Breast epithelium (tissue), 4 donors: ENCODE measurements at places on chromosomes 5 and 9. TPM values are rescaled to one million over a fixed set of nuclear protein-coding genes. Genes with fewer than 3 reads are reported as not detected.

DNA sequence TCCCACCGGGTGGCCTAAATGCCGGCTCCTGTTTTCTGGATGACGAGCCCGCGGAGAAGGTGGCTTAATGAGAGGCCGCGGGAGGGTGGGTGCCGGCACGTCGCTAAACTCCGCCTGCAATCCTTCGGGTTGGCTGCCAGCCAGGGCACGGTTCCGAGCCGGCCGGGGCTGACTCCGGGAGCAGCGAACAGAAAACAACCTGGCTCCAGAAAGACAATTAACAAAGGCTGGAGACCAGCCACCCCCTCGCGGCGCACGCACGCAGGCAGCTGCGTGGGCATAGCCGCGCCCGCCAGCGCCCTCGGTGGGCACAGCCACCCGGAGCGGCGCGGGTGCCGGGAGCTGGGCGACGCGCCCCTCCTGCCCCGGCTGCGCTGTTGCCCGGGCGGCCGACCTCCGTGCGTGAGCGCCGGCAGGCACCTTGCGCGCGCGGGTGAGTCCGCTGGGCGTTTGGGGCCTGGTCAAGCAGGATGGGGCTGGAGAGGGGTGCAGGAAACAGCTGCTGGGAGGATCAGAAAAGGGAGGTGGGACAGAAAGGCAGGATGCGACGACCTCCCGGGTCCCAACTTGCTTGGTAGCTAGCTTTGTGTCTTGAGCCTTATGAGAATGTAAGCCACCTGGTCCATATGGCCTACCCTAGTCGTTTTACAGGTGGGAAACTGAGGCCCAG, at the start of gene ARHGEF37:
ARHGEF37 (plus strand) TSS at position 307 of the 670 bp plus-strand sequence. CDS start 16,272 bp downstream, outside the sequence.
- DNase-seq: peak; percentile 88
- peak within 1 kb of the TSS; percentile 92 for H3K27ac ChIP-seq
- H3K36me3 ChIP-seq: no peaks in the 10 kb centered on the region
- peak within 1 kb of the TSS; percentile 72 for H3K4me3 ChIP-seq

DNA sequence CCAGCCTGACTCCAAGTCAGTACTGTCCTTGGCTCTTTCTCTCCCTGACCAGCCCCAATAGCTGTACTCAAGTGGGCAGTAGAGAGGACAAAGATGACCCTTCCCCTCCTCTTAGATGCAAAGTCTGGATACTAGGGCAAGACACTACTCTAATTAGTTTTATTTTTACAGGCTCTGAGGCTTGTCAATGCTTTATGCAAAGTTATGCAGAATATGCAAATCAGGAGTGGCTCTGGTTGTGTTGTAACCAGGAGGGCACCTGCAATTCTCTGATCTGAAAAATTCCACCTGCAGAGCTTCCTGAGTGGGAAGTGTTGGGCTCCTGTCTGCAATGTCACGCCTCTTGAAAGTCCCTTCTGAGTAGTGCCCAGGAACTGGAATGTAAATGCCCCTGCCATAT, 201.5 kb downstream of the RGS3 start:
- no peaks in the 10 kb centered on the region for H3K36me3 ChIP-seq

DNA sequence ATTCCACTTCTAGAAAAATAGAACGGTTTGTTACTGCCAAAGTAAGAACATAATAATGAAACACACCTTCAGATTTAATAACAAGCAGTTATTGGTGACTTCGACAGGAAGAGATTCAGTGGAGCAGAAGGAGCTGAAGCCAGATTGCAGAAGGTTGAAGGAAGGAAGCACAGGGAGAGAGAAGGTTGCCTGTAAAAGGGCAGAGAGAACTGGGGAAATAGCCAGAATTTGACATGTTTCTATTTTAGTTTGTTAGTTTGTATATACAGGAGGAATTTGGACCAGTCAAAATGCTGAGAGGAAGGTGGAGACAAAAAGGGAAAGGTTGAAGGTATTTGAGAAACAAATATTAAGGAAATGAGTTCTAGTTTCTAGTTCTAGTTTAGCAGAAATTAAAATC, 269.2 kb upstream of the ELAVL2 start:
- no peaks in the 10 kb centered on the region for H3K27me3 ChIP-seq
- no peak overlapping the region for H3K4me3 ChIP-seq
- no peak for DNase-seq
- no peaks in the 10 kb centered on the region for H3K4me1 ChIP-seq

DNA sequence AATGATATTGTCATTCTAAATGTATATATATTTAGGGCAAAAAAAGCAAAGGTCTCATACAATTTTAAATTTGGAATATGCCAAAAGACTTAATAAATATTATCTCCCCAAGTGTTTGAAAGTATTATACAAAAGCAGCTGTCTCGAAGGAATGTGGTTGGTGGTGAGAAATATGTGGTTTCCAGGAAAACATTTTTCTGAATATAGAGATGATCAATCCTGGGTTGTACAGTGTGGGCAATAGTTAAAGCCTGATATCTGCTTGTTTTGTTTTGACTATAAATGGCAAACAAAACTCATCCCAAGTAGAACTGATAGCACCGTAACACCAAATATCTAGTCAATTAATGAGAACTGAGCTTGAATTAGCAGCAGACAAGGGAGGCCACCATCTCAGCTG, 391.8 kb upstream of the CD180 start:
- DNase-seq: no peak
- H3K4me3 ChIP-seq: no peak overlapping the region
- no peaks in the 10 kb centered on the region for H3K36me3 ChIP-seq
- no peaks in the 10 kb centered on the region for H3K27me3 ChIP-seq
- no peaks in the 10 kb centered on the region for H3K4me1 ChIP-seq
- H3K27ac ChIP-seq: no peak overlapping the region

DNA sequence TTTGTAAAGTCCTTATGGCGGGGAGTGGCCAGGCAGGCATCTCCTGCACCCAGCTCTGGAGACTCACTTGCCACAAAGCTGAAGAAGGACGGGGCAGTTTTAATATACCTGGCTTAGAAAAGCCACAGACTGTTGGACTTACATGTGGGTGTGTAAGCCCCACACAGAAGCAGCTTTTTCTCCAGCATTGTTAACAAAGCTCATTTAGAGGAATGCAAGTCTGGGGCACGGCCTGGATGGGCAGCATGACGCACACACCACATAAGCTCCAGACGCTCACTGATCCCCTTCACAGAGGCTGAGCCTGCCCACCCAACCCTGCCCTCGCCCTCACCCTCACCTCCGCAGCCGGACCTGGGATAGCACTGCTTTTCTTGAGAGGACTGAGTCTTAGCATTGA, 58.0 kb upstream of the PDE8B start:
- H3K27me3 ChIP-seq: no peaks in the 10 kb centered on the region
- H3K36me3 ChIP-seq: no peaks in the 10 kb centered on the region
- no peaks in the 10 kb centered on the region for H3K4me1 ChIP-seq
- H3K4me3 ChIP-seq: no peak overlapping the region
- DNase-seq: no peak
- no peak overlapping the region for H3K27ac ChIP-seq

- no peak for DNase-seq
- H3K36me3 ChIP-seq: no peaks in the 10 kb centered on the region
- no peaks in the 10 kb centered on the region for H3K27me3 ChIP-seq
- H3K4me3 ChIP-seq: no peak overlapping the region
Observed at GRCh38 chr5:174834081-174834480, 109.7 kb downstream of the MSX2 start.

GRCh38 chr5:64637837-64638443, 52.4 kb upstream of the SHISAL2B start:
- H3K27me3 ChIP-seq: peaks cover 3% of the 10 kb centered on the region
- H3K36me3 ChIP-seq: no peaks in the 10 kb centered on the region
- DNase-seq: no peak
- H3K27ac ChIP-seq: no peak overlapping the region

S1PR3 gene
- total RNA-seq: 27.7 TPM

PCDHGA8 gene
- total RNA-seq: 2.6 TPM

GRCh38 chr5:42520957-42521356, 97.7 kb downstream of the GHR start:
- H3K36me3 ChIP-seq: no peaks in the 10 kb centered on the region
- H3K27me3 ChIP-seq: no peaks in the 10 kb centered on the region
- no peak overlapping the region for H3K4me3 ChIP-seq
- no peaks in the 10 kb centered on the region for H3K4me1 ChIP-seq
- no peak for DNase-seq

GBGT1 gene
- total RNA-seq: 14.8 TPM

DNA sequence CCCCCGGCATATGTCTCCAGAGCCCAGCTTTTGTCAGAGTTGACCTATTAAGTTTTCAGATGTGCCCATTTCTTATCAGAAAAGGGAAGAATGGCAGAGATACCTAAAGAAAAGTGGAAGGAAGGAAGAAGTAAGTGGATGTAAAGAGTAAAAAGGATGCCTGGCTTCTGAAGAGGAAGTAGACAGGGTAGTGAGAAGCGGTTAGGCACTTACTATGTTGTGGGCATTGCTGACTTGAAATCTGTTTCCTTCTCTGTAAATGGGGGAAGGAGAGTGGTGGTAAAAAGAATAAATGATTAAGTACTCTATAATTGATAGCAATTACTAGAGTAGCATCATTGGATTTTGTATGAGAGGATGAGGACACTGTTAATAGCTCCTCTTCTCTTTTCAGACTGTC, 9.9 kb downstream of the ANP32B start:
- H3K27ac ChIP-seq: no peak overlapping the region
- DNase-seq: no peak
- H3K27me3 ChIP-seq: no peaks in the 10 kb centered on the region
- H3K4me3 ChIP-seq: no peak overlapping the region
- no peaks in the 10 kb centered on the region for H3K36me3 ChIP-seq

TSSK1B gene
- total RNA-seq: 0.73 TPM

DNA sequence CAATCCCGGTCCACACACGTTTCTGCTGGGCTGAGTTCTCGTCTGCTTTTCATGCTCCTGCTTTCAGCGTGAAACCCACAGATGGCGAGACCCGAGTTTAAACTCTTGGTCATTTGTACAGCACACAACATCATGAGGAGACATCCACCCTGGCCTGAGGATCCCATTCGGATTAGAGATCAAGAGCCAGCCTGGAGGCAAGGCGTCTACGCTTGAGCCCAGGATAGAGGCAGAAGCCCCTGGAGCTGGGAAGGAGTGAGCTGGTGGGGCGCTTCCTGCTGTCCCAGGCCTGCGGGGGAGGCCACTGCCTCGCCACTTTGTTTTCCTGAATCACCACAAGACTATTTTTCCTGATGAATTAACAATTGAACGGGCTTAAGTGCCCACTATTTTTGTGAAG, 281.9 kb upstream of the IRX4 start:
- no peaks in the 10 kb centered on the region for H3K4me1 ChIP-seq
- DNase-seq: no peak
- H3K27me3 ChIP-seq: peaks cover 9% of the 10 kb centered on the region

DNA sequence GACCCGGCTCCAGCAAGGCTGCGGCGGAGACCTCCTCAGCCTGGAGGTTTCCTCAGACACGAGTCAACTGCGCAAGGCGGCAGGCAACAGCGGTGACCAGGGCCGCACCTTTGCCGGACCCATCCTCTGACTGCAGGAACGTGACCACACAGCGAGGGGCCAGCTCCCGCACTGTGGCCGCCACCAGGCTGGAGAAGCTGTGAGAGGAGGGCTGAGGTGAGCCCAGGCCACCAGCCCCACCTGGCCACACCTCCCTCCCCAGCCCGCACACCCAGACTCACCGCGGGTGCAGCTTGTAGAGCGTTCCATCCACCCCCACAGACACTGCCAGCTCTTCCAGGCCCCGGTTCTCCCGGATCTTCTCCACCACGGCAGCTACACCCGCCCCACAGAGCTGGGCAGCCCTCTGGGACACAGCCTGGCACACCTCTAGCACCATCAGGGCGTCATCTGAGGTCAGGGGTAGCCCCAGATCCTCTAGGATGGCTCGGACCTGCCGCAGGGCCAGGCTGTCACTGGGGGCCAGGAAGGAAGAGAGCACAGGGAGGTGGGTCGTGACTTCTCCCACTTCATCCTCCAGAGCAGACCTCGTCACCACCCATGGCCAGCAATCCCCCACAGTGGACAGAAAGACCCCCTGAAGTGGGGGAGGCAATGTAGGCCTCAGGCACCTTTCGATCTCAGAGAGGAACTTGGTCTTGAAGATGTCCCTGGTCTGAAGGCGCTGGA, 18.0 kb downstream of the HK3 start:
- no peak overlapping the region for H3K4me3 ChIP-seq
- no peaks in the 10 kb centered on the region for H3K36me3 ChIP-seq
- DNase-seq: no peak
- H3K27ac ChIP-seq: no peak overlapping the region
- H3K4me1 ChIP-seq: no peaks in the 10 kb centered on the region
- H3K27me3 ChIP-seq: no peaks in the 10 kb centered on the region

DNA sequence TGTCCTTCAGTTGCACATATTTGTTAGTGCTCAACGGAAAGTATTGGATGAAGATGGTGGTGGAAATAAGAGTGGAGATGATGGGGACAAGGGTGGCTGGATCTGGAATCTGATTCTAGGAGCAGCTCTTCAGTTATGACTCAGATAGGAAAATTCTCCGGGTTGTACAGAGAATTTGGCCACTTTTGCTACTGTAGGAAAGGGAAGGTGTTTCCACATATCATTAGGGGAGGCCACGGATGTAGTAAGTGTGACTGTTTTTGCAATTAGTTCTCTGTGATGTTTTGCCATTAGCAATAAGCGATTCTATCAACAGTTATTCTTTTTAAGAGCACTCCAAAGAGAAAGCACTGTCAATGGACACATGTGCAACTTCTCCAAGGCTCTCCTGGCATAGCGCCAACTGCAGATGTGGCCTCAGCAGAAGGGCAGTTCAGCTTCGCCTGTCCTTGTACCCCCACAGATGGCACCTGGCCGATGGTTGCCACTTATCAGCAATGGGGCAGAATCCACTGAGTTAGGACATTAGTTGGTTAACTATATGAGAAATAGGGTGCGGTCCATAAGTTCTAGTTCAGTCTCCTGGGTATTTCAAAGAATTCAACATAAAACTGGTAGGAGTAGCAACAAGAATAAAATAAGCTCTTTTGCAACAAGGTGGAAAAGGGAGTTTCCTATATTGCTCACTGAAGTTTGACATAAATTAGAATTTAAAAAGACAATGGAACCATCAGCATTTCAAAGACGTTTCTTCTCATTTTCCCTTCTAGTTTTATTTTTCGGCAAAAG, 96.3 kb downstream of the ARSB start:
- H3K27me3 ChIP-seq: no peaks in the 10 kb centered on the region
- DNase-seq: no peak
- H3K36me3 ChIP-seq: no peaks in the 10 kb centered on the region

DNA sequence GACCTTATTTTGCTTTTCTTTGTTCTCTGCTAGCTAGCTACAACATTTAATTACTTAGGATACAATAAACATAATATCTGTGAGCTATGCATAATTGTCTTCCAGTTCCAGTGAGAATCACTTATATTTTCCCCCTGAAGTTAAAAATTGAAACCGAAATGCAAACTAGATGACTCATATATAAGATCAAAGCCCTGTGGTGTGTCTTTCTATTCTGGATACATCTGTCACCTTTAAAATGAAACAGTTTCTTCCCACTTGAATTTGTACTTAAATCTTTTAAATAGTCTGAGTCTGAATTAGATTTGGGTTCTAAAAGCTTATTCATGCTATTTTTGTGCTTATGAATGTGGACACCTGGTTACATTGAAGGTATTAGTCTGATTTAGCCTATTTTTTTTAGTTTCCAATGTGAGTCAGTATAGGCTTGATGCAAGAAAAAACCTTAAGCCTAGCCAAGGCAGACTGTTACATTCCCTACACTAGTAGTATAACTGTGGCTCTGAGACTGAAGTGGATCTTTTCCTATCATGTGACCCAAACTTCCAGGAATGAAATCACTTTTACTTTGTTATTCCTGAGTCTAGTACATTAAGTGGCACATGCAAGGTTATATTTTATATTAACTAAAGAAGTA, 703.5 kb upstream of the RGMB start:
- no peak overlapping the region for H3K27ac ChIP-seq
- H3K4me1 ChIP-seq: no peaks in the 10 kb centered on the region
- DNase-seq: no peak
- H3K36me3 ChIP-seq: no peaks in the 10 kb centered on the region
- no peaks in the 10 kb centered on the region for H3K27me3 ChIP-seq
- no peak overlapping the region for H3K4me3 ChIP-seq

LCN6 gene
- total RNA-seq: 4.1 TPM

GRCh38 chr9:99373912-99374311, 151.8 kb downstream of the SEC61B start:
- no peaks in the 10 kb centered on the region for H3K27me3 ChIP-seq
- no peak overlapping the region for H3K27ac ChIP-seq
- DNase-seq: no peak
- H3K36me3 ChIP-seq: no peaks in the 10 kb centered on the region
